Panc1 (cell line): ENCODE measurements at places on chromosomes 2 and 18.

DNA sequence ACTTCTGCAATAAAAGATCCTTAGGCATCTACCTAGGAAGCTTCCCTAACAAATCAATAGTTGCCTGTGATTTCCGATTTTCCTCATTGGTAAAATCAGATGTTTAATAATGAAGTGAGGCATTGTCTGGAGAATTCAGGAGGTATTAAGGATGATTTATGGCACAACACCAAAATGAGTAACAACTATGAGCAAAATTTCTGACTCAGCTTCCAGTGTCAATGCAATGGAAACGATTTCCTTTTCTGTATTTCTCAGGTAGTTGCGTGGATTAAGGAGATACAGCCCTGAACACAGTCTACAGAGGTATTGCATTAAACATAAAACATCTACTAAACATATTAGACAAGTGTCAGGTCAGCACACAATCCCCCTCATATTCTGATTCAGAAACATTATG, 99.5 kb downstream of the EPB41L3 start:
- no peak for DNase-seq

DNA sequence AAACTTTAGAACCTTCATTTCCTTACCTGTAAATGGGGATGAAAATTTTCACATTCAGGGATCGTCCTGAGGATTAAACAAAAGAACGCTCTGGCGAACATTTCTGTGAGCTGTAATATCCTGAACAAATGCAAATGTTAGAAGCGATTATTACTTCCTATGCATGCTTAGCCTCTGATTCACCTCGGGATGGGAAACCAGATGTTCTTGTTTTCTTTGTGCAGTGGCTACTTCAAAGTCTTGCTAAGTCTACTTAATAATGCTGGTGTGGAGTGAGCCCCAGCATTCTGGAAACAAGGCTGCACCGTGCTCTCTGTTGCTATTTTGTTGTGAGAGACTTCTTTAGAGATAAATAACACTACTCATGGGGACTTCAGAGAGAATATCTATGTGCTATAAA, 119.1 kb upstream of the PELI1 start:
- DNase-seq = no peak

GRCh38 chr2:111135910-111136297, 15.2 kb downstream of the BCL2L11 start:
- no peak for DNase-seq

- peak; percentile 10 for DNase-seq
These were observed 62.8 kb downstream of the NBEAL1 start for GRCh38 chr2:203077451-203077850.

DNA sequence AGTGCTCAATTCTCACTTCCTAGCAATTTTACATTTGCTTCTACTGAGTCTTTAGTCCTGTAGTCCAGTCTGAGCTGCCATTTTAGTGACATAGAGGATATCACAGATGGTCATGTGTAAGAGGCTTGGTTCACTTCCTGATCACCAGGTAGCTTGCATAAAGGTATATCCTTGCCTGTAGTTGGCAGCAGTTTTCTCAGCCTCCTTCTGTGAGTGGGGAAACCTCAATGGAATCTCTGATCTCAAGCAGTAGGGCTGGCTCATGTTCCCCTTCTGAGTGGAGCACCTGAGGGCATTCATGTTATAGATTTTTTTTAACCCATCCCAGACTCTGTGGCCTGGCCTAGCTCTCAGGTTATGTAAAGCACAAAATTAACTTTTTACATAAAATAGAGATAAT, 278.4 kb downstream of the RDH14 start:
- no peak for DNase-seq

GRCh38 chr18:23438046-23438377, 15.1 kb upstream of the RIOK3 start:
- DNase-seq = no peak

DNA sequence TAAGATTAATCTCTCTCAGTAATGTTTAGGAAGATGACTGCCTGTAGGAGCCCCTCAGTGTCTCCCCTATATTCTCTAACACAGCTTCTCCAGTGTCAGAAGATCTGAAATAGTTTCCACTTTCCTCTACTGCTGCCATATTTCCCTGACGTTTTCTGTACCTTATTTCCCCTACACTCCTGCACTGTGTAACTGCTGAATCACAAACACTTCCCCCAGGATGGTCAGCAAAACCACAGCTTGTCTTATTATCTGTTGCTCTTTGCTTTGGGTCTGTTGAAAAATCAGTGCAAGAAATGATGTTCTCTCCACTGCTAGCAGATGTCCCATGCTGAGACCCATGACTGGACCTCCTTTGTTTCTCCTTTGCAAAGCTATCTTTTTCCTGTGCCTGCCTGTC, 441.7 kb downstream of the EPHA4 start:
- DNase-seq = no peak

DNA sequence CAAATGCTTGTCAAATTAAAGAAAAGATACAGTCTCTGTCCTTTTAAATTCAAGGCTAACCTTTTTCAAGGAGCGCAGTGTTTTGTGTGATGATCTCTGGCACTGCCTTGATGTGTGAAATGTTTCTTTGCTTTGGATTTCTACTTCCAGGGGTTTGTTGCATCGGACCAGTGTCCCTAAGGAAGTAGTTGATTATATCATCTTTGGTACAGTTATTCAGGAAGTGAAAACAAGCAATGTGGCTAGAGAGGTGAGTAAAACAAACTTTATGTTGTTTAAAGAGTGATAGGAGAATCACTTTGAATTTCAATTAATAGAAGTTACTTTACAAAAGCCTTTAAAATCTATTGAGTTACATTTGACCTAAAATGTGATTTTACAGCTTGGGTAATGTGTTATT, 28.8 kb downstream of the HADHB start:
- no peak for DNase-seq

DNA sequence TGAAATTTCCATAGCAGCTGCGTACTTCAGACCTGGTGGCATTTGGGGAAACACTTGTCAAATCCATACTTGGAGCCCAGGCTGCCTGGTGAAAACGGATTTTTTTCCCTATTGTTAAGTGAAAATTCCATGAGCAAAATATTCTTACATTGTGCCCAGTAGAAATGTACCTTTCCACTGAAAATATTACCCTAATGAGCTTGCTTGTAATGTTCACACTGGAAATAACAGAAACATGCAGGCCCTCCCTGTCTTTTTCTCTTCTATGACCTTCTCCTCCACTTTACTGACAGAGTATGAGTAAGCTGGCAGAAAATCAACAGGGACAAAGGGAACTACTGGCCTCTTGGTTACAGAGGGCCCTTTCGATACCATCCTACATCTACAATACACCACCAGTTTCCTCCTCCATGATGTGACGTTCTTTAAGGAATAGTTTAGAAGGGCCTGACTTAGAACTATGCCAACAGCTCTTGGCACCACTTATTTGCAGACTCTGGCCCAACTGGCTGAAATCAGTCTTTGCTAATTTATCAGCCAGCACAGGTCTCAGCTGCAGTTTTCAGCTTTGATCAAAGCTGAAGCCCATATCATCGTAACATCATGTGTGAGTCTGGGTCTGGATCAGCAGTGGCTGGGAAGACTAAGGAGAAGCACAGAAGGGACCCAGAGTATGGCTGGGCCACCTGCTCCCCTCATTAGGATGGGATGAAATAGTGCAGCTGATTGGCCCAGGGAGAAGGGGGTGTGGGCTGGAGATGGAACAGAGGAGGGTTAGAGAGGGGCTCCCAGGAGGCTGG, 272.2 kb upstream of the ID2 start:
- DNase-seq = no peak

DNA sequence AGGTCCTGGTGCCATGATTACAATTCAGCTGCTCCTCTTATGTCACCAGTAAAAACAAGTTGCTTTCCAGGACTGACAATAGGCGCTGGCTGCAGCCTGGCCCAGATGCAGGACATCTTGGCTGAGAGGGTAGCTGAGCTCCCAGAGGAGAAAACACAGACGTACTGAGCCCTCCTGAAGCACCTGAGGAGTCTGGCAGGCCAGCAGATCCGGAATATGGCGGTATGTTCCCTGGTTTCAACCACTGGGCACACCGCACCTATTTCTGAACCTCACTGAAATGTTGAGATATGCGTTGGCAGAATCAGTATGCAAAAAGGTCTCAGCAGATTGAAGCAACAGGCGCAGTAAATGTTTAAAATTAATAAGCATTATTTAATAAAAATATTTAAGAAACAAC, 73.1 kb upstream of the BZW1 start:
- no peak for DNase-seq

- peak; percentile 55 for DNase-seq
These were observed 145.9 kb downstream of the ZNF516 start for GRCh38 chr18:76349067-76349715.

- no peak for DNase-seq
These were observed 70.3 kb downstream of the TPO start for GRCh38 chr2:1483551-1483950.

DNA sequence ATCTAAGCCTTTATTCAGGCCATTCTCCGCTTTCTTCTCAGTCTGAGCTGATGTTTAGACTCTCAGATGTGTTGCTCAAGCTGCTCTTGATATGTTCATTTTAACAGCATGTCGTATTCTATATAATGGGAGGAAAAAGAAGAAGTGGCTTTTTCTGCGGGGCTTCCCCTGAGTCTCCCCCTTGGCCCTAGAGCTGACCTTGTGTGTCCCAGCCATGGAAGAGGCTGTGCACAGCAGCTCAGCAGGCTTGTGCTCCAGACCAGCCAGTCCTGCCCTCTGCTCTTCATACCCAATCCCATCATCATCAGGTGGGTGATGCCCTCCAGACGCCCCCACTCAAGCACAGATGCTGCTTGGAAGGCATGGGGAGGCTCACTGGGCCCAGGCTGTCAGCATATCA, 155.1 kb upstream of the CELF4 start:
- no peak for DNase-seq

- DNase-seq = no peak
These were observed 38.3 kb upstream of the ACAA2 start for GRCh38 chr18:49851624-49852023.

DNA sequence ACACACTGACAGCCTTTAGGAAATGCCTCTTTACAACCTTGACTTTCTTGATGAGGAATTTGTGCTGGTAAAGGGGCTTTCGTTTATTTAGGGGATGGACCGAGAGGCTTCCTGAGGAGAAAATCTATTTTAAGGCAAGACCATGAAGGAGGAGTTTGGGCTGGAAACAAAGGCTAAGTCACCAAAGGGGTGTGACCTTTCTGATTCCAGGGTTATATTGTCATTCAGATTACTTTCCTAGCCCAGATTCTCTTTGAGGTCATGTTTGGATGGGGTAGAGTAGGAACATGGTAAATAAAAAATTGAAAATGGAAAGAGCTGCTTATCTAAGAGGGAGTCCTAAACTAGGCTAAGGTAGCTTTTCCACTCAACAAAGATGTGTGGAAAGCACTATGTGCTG, 77.1 kb upstream of the UGP2 start:
- DNase-seq = no peak

- DNase-seq = no peak
These were observed 67.0 kb downstream of the SP3 start for GRCh38 chr2:173898178-173898668.

DNA sequence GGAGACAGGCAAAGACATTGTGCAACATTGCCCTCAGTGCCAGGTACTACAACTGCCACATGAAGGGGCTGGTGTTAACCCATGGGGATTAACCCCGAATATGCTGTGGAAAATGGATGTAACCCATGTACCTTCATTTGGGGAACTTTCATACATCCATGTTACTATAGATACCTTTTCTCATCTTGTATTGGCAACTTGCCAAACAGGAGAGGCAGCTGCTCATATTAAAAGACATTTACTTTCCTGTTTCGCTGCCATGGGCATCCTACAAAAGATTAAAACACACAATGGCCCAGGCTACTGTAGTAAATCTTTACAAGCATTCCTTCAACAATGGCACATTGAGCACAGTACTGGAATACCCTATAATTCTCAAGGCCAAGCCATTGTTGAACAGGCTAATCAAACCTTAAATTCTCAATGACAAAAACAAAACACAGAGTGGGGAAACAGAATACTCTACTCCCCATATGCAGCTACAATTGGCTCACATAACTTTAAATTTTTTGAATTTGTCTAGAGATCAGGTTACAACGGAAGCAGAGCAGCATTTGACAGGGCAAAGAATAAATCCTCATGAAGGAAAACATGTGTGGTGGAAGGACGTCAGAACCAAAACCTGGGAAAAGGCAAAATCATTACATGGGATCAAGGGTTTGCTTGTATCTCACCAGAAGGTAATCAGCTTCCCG, 1723.5 kb upstream of the LRRTM1 start:
- no peak for DNase-seq

DNA sequence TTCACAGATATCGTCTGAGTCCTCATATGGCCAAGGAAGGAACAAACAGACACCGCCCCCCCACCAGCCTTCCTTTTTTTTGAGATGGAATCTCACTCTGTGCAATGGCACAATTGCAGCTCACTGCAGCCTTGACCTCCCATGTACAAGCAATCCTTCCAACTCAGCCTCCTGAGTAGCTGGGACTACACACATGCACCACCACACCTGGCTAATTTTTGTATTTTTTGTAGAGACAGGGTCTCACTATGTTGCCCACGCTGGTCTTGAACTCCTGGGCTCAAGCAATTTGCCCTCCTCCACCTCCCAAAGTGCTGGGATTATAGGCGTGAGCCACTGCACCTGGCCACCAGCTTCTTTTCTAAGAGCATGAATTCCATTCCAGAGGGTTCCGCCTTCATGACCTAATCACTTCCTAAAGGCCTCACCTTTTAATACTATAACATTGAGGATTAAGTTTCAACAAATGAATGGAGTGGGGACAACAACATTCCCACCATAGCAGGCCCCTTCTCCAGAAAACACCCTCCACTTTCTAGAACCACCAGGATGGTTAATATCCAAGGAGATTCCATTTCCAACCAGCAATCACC, 2.2 kb upstream of the TMBIM1 start:
- DNase-seq = no peak

DNA sequence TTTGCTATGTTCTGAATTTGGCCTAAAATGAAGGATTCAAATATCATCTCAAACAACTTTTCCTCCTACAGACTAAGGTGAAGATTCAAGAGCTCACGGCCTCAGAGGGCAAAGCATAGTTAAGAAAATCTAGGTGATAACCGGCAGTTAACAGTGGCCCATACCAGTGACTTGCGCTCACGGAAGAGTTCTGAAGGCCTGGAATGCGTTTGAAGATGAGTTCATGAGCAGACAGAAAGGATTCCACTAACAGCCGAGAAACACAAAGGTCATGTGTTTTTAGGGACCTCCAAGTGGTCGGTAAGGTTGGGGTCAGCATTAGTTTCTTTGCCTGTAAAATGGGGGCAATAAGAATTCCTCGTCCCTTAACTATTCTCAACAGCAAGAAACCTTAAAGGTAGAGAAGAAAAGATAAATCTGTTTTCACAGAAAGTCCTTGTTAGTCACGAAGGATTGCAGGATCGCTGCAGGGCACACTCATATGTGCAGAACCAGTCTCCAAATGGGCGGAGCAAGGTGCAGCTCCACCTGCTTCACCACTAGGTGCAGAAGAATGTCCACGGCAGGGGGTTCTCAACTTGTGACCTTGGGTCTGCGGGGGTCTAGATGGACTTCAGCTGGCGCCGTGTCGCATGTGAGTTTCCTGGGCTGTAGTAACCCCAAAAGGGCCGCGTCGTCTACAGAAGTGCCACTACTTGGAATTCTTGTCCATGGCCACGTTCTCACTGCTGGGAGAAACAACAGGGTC, 708 bp upstream of the RPIA start:
- DNase-seq = peak; percentile 25

GRCh38 chr18:24814521-24814920, 354.1 kb downstream of the HRH4 start:
- DNase-seq = no peak
